Caco-2 (cell line): ENCODE measurements at places on chromosomes 16 and 17. TPM values are rescaled to one million over a fixed set of nuclear protein-coding genes. Genes with fewer than 3 reads are reported as not detected.
A peak's percentile ranks its signal among the peaks of the same experiment; 100 is the strongest.

DNA sequence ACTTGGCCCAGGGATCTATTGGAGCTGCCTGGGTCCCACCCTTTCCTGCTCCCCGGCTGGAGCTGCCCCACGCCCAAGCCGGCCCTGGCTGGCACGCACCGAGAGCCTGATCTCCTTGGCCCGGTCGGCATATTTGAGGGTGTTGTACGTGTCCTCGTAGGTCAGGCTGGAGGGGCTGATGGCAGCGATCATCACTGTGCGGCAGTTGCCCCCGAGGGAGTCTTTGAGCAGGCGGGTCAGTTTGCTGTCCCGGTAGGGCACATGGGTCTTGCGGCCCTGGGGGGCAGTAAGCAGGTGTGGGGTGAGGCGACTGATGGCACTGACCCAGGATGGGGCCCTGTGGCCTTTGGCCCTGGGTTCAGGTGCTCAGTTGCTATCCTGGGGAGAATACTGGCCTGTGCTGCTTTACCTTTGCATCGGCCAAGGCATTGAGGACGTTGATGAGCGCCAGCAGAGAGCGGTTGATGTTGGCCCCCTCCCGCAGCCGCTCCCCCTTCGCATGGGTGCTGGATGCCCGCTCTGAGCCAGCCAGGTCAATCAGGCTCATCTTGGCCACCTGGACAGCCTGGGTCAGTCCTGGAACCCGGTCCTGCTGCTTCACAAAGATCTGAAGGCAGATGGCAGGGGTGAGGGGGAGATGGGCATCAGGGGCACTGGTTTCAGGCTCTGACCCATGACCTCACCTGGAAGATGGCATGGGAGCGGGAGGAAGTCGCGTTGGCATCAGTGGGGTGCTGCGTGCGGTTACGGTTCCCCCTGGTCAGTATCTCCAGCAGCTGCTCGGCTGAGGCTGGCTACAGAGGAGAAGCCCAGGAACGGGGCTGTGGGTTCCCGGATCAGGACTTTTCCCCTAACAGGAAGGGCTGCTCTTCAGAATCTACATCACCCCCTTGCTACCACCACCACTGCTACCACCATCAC lies 13.5 kb downstream of the KIF18B start:
- DNase-seq = no peak

- no peak for DNase-seq
Measured at GRCh38 chr17:82058230-82058854, 6.6 kb downstream of the GPS1 start.

- no peak for DNase-seq
Measured at GRCh38 chr17:72953621-72954020, 138.9 kb downstream of the SLC39A11 start.

DNA sequence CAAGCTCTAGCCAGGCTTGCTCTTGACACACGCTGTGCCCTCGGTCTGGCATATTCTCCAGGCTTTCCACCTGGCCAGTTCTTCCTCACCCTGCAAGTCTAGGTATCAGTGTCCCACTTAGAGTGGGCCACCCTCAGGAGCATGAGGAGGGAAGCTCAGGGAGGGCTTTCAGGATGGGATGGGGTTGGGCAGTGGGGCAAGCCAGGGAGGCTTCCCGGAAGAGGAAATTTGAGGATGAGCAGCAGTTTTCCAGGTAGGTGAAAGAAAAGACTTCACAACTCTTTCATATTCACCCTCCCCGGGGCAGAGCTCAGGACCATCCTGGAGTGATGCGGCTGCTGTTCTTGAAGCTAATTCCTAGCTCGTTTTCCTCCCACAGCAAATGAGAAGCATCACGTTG lies 14.5 kb upstream of the LDHD start:
- DNase-seq = peak; percentile 25

GRCh38 chr17:35088356-35088880 lies 24.9 kb upstream of the RFFL start:
- DNase-seq = peak; percentile 72

GRCh38 chr17:48247603-48248002 lies 140.0 kb downstream of the SNX11 start:
- DNase-seq = no peak

- DNase-seq = no peak
Measured at GRCh38 chr16:85469929-85470590, 143.1 kb upstream of the GSE1 start.

DNA sequence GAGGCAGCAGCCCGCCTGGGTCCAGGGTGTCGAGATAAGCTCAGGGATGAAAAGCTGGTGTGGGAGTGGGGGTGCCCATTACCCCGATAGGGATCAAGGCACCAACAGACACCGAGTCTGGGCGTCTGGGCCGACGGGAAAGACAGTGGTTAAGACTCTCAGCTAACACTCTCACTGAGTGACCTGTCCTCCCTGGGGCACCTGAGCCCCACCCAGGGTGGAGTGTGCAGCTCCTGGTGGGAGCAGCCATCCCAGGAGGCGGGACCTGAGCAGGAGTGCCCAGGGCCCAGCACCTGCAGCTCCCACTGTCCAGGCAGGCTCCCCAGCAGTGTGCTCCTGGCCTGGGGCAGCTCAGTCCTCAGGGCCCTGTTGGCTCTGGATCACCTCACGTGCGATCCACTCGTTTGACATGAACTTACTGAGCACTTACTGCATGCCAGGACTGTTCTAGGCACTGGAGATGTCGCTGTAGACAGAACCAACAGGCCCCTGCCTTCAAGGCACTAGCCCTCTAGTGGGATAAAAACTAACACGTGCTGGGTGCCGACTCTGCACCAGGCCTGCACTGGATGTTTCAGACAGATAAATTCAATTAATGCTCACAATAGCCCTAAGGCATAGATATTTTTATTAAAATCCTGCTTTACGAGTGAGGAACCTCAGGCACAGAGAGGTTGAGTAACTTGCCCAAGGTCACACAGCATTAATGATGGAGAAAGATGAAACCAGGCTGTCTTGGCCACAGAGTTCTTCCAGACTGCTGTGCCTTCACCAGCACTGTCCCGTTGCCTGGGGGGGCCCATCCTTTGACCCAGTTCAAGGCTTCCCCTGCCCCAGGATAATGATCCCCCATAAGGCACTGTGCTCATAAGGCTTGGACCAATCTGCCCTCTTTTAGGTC lies 1.9 kb downstream of the EVPLL start:
- no peak for DNase-seq

DNA sequence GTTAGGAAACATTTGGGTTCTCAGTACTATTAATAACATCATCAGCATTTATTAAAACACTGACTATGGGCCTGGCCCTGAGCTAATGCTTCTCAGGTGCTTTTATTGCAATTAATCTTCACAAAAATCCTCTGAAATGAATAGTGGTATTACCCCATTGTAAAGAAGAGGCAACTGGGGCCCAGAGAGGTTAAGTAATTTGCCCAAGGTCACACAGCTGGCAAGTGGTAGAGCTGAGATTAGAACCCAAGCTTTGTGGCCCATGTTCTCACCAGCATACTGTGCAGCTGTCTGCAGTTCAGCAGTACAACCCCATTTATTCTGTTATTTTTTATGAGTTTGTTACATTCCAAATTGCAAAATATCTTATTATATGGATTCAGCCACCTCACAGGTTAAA lies 82.3 kb downstream of the TBC1D16 start:
- DNase-seq = no peak

DNA sequence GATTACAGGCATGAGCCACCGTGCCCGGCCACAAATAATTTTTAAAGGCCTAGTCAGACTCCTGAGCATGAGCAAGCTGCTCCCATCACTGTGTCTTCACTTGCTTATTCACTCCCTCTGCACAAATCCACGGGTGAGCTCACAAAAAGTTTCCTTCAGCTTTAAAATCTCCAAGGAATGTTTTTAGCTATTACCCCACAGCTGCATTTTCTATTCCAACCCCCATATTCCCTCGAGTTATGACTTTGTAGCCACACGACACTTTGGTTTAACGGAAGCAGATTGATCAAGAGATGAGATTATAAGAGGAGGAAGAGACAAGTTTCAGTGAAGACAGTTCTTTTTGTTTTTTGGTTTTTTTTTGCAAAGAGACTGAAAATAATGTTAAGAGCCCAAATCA lies 49.1 kb upstream of the SLC25A19 start:
- DNase-seq = no peak

- DNase-seq = peak; percentile 46
Measured at GRCh38 chr17:28366605-28367004, 1.6 kb upstream of the SEBOX start.

- no peak for DNase-seq
Measured at GRCh38 chr16:16100631-16101030, 122.7 kb downstream of the ABCC6 start.

- DNase-seq = no peak
Measured at GRCh38 chr16:962366-962765, 8.4 kb downstream of the LMF1 start.

DNA sequence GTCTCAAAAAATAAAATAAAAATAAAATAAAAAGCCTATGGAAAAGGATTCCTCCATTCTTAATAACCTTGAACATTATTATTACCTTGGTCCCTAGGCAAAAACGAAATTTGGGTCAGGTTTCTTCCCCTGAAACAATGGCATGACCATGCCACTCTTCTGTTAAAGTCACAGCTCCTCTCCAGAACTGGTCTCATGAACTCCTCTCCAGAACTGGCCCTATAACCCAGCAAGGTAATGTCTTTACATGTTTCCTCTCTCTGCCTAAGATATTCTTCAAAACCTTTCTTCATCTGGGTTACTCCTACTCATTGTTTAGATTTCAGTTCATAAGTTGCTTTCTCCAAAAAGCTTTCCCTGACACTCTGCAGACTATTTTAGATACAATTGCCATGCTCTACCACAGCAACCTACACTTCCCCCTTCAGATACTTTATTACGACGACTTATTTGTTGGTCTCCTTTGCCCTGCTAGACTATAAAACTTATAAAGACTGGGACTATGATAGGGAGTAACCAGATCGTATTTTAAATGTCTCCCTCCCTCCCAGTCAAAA lies 13.5 kb downstream of the TRIM37 start:
- no peak for DNase-seq

DNA sequence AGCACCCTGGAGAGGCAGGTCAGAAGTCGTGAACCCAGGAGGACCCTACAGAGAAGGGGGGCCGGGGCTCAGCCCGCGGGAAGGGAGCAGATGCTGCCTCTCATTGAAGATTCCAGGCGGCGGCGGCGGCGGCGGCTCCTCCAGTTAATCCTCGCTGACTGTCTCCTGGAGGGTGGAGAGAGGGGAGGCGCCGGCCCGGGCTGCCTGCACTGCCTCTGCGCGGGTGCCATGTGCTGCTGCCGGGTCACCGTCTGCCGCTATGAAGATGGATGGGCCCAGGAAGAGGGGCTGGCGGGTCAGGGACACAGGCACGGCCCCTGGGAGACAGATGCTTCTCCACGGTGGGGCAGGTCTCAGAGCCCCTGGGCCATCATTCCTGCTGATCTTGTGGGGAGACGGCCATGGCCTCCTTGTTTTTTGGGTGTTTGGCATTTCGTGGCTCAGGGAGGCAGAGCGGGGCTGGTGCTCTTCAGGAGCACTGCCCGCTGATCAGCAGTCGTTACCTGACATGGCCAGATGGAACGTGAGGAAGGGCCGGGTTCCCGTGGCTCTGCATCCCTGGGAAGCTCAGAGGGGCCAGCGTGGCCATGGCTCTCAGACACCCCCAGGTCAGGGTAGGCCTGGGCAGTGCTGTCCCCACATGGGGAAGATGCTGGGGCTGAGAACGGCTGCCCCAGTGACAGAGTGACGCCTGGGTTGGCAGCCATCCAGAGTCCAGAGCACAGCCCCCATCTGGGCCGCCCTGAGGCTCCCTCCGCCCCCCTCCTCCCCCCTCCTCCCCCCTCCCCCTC lies 36.1 kb downstream of the GINS2 start:
- peak; percentile 46 for DNase-seq

DNA sequence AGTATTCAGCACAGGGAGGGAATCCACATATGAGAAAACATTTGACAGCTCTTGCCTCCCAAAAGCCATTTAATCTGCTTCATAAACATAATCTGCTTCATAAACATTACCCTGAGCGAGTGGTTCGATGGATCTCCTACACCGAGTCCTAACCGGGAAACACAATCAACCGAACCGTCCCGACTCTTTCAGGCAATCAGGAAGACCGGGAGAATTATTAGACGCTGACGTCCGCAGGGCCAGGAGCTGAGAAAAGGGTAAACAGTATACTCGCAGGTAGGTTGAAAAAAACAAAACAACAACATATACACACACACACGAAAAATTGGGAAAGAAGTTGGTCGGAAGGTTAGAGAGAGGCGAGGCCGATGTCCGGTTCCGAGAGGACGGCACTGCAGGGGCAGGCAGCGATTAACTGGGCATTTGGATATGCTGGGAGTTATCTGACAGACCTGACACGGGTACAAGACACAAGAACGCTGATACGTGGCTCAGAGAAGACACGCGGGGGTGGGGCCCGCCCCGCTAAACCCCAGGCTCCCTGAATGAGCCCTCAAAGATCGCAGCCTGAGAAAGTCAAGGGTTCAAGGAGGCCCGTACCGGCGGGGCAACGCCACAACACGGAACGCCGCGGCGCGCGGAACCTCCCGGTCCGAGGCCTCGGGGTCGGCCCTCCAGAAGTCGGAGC lies 585 bp downstream of the AP1G1 start:
- peak; percentile 45 for DNase-seq

DNA sequence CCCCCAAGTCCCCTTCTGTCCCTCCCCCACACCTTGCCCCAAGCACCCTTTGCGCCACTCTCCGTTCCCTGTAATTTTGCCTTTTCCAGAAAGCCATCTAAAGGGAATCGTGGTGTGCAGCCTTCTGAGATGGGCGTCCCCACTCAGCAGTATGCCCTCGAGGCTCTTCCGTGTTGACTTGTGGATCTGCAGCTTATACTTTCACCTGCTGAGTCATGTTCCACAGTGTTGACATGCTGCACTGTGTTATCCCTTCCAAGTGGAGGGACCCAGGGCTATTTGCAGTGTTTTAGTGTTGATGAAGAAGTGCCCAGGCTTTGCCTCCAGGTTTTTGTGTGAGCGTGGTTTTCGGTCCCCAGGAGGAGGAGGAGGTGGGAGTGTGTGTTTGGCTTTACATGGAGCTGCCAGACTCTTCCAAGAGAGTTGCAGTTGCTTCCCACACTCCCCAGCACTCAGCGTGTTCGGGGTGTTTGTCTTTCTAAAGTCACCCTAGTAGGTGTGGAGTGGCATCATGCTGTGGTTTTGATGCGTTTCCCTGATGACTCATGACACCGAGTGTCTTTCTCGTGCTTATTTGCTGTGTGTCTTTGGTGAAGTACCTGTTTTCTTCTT lies 32.1 kb upstream of the JPT2 start:
- peak; percentile 40 for DNase-seq

- no peak for DNase-seq
Measured at GRCh38 chr17:75151930-75152329, 2.4 kb downstream of the JPT1 start.

The SKAP1 gene
- total RNA-seq = 0.70 and 1.5 TPM in 2 replicates

The TP53TG3 gene
- total RNA-seq = not detected in 2 replicates

The AGRP gene
- total RNA-seq = not detected in 2 replicates

The ESRP2 gene
- total RNA-seq = 109 and 110 TPM in 2 replicates

The HAP1 gene
- total RNA-seq = 3.2 and 3.3 TPM in 2 replicates

The STXBP4 gene
- total RNA-seq = 16.1 and 16.8 TPM in 2 replicates

The KRT9 gene
- not detected in 2 replicates for total RNA-seq

The GDPD3 gene
- total RNA-seq = 5.8 and 8.4 TPM in 2 replicates

The HS3ST3B1 gene
- 1.8 and 1.9 TPM in 2 replicates for total RNA-seq

The KRTAP3-2 gene
- total RNA-seq = not detected in 2 replicates

The SLC52A1 gene
- not detected in 2 replicates for total RNA-seq

The PITPNM3 gene
- total RNA-seq = 0.32 and 0.50 TPM in 2 replicates

The ZDHHC7 gene
- total RNA-seq = 82.8 and 85.7 TPM in 2 replicates
